Colonic mucosa (tissue), 4 donors: ENCODE measurements at places on chromosomes 5 and 9.

- no peak for DNase-seq
These were observed 201.8 kb downstream of the CDH12 start for GRCh38 chr5:22651355-22651754.

- peak; percentile 60 for DNase-seq
These were observed 1.2 kb downstream of the JMY start for GRCh38 chr5:79236970-79237739.

DNA sequence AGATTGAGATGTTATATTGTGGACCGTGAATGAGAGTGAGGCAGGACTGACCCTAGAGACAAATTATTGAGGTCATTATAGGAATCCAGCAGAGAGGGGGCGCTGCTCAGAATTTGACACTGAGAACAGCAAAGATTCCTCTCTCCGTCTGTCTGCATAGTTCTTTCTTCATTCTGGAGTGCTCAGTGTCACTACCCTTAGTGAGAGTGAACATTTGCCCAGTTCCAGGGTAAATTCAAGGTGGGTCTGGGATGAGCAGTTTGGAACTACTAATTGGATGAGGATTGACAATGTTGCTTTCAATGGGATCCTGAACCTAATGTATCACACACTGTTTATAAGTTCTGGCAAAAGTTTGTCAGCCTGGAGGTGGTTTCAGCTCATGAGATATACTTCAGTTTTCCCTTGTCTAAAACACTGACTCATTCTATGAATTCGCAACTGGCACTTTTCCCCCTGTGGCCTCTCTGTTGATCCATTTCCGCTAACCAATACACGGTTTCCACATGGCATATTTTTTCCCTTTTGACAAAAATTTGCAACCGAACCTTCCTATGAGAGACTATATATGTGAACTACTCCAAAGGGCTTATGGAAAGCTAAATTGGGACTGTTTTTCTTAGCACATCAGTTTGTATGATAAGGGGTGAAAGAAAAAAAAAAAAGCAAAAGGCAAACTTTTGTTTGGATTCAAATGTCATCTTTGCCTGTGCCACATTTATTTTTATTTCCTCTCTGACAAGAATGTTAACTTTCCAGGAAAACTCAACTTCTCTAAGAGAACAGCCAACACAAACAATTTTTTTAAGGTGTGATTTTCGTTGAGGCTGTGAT, 1240.7 kb upstream of the WWC1 start:
- no peak for DNase-seq

GRCh38 chr5:82511134-82511533, 233.0 kb upstream of the RPS23 start:
- no peak for DNase-seq

- no peak for DNase-seq
These were observed 259.9 kb upstream of the TARS1 start for GRCh38 chr5:33180900-33181299.

DNA sequence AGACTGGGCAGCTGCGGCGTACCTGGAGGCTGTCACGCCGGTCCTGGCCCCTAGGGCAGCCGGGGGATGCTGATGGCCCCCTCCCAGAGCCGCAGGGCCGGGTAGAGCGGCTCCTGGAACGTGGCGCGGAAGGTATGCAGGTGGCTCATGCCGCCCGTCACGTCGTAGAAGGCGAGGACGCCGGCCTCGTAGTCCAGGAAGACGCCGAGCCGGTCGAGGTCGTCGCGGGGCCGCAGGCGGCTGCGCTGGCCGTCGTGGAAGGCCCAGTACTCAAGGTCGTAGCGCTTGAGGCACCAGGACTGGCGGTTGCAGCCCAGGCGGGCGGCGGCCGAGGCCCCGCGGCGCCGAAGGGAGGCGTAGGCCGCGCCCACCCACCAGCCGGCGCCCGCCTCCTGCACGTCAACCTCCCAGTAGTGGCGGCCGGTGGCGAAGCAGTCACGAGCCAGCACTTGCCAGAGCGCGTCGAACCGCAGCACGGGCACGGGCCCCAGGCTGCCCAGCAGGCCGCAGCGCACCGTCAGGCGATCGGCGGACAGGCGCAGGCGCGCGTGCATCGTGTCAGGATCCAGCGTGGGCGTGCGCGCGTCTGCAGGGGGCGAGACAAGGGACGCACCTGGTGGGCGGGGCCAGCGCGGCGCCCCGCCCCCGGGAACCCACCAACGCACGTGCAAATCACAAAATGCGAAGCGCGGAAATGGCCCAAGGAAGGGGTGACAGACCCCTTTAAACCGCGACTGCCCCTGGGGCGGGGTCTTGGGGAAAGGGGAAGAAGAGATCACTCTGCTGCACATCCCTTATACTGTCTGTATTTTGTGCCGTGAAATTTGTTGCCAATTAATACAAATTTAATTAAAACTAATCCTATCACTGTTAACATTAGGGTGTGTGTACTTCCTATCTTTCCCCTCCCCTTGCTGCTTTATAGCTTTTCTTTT, 31.2 kb downstream of the NANS start:
- no peak for DNase-seq

GRCh38 chr9:20551835-20552234, 70.5 kb downstream of the MLLT3 start:
- peak; percentile 69 for DNase-seq

- no peak for DNase-seq
These were observed 140.5 kb downstream of the NPR3 start for GRCh38 chr5:32851559-32852173.

DNA sequence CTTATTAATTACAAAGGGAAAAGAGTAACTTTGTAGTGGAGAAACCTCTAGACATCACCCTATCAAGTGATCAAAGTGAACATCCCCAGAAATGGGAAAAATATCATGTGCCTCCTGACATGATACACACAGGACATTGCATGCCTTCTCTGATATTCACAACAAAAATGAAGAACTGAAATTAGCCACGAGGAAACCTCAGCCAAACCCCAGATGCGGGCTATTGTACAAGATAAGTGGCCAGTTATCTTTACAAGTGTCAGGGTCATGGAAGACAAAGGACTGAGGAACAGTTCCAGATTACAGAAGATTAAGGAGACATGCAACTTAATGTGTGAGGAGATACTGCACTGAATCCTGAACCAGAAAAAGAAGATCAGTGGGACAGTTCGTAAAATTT, 23.8 kb upstream of the NPM1 start:
- no peak for DNase-seq

DNA sequence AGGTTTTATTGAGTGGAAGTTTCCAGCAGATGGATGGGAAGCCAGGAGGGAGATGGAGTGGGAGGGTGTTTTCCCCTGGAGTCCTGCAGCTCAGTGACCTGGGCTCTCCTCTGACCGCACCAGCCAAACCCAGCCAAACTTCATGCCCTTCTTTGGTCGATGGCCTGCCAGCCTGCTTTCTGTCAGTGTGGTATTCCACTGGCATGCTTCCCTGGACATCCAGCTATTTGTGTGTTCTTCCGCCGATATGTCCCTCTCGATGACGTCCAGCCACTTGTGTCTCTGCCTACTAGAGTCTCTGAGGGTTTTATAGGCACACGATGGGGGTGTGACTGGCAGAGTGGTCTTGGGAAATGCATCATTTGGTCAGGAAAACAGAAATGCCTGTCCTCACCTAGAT, 33.8 kb downstream of the GPBP1 start:
- DNase-seq = no peak

GRCh38 chr9:84481231-84481630, 140.7 kb upstream of the SLC28A3 start:
- DNase-seq = no peak
